ENCODE measurements at places on chromosomes 11 and 22.

- peak; percentile 82 for DNase-seq
These were observed 251.9 kb downstream of the ST3GAL4 start for GRCh38 chr11:126607374-126607773.

DNA sequence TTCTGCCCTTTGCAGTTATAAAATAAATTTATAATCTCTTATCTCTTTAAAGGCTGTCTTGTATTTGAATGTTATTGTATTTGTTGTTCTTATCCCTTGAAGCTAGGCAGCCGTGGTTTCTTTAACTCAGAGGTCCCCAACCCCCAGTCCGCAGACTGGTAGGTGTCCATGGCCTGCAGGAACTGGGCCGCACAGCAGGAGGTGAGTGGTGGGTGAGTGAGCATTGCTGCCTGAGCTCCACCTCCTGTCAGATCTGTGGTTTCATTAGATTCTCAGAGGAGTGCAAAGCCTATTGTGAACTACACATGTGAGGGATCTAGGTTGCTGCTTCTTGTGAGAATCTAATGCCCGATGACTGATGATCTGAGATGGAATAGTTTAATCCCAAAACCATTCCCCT is 380.0 kb upstream of the CCDC90B start:
- DNase-seq, result no peak

DNA sequence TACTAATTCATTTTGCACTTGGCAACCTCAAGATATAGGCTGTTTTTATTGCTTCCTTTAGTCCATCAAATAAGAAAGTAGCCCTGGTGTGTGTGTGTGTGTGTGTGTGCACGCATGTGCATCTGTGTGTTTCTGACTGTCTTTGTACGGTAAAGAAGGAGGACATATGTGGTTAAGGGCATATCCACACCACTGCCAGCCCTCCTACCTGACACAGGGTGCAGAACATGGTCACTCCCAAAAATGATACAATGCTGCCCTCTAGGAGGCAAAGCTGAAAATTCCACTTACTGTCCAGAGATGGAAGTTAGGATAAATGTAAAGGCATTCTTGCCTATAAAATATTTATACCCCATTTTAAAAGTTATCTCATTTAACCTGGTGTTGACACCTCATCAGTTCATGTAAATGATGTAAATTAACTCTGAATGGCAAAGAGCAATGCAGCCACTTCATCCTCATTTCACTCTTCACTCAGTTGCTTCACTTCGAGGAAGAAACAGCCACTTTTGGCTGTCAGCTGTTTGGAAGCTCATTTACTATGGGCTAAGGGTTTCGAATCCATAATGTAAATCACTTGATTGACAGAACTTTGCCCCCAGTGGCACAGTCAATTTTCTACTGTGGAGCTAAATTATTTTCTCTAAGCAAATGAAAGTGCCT is 83.1 kb upstream of the MTNR1B start:
- peak; percentile 75 for DNase-seq

DNA sequence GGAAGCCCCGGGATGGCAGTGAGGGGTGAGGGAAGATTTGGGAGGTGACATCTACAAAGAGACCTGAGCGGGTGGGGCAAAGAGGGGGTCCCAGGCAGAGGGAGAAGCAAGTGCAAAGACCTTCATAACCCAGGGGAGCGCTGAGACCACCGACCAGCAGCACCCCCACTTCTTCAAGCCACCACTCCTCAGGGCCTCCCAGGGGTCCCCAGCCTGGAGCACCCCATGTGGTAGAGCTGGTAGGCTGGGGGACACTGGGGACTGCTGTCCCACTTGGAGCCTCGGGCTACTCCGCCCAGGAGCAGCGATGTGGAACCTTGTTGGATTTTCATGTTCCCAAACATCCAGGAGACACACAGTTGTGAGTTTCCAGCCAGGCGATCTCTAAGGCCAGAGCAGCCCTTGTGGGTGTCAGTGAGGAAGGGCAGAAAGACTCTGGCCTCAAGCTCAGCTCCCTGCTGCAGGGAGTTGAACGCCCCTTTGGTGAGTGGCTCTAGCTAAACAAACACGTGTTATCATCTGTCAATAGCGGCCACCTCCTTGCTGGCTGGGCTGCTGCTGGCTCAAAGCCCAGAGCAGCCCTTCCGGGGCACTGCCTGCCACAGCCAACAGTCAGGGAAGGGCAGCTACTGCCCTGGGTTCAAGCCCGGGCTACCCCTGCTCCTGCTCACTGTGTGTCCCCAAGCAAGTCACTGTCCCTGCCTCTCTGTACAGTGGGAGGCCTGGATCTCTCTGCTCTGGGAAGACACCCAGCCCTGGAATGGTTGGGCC is 25.7 kb upstream of the CHKA start:
- peak; percentile 100 for DNase-seq

GRCh38 chr11:10304495-10305261 is at the start of gene ADM:
ADM (plus strand) TSS chr11:10305073; CDS start chr11:10305701, 628 bp downstream.
- peak; percentile 93 for DNase-seq

DNA sequence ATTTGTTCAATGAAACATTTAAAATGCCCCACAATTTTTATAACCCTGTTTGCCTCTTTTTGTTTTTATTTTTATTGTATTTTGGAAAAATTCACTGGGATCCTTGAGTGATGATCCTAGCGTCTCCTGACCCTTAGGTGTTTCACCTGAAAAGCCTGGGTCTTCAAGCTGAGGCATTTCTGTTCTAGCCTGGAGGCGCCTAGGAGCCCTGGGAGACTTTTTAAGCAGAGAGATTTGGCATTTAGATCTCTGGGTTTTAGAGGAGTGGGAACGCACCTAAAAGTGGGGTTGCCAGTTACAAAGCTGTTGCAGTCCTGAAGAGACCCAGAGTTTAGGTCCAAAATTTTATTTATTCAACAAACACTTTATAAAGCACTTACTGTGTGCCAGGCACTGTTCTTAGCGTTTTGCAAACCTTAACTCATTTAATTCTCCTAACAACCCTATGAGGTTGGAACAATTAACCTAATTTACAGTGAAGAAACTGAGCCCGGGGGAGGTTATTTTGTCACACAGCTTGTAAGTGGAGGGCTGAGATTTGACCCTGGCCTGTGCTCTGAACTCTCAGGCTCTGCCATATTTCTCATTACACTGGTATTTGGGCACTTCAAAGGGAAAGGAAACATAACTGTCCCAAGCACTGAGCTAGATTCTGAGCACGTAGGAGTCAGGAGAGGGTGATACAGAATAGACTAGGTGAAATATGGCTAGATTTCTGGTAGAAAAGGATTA is 834 bp upstream of the FADS1 start:
- no peak for DNase-seq

DNA sequence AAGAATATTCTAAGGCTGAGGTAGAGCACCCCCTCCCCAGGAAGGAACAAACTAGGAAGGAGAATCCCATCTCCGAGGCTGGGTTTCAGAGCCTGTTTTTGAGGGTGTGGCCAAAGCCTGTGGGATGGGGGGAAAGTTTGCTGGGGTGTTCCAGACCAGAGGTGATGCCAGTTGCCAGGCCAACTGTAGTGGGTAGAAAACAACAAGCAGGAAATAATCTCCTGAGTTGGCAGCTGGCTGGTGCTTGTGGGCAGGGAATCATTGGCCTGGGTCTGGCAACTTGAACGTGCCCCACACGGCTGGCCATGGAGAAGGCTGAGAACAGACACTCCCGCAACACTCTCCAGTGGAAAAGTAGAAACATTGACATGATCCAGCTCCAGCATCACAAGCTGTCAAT is 385.6 kb downstream of the ETS1 start:
- DNase-seq, result no peak

GRCh38 chr11:131943295-131943694 is 572.9 kb downstream of the NTM start:
- DNase-seq, result no peak

DNA sequence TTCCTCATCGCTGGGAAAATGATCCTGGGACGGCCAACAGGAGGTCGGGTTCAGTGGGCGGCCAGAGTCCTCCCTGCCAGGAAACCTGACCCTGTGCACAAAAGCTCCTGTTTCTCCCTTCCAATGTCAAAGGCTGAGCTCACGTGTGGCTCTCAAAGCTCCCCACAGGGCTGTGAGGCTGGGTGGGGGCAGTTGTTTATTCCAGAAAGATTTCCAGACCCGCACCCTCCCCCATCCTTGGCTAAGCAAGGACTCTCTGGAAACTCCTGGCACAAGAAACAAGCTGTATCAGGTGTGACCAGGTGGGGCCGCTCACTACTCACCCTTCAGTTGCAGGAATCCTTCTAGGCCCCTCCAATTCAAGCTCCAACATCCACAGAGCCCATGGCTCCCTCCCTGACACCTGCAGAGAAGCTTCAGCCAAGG is 131.9 kb downstream of the SHANK2 start:
- DNase-seq, result peak; percentile 91

DNA sequence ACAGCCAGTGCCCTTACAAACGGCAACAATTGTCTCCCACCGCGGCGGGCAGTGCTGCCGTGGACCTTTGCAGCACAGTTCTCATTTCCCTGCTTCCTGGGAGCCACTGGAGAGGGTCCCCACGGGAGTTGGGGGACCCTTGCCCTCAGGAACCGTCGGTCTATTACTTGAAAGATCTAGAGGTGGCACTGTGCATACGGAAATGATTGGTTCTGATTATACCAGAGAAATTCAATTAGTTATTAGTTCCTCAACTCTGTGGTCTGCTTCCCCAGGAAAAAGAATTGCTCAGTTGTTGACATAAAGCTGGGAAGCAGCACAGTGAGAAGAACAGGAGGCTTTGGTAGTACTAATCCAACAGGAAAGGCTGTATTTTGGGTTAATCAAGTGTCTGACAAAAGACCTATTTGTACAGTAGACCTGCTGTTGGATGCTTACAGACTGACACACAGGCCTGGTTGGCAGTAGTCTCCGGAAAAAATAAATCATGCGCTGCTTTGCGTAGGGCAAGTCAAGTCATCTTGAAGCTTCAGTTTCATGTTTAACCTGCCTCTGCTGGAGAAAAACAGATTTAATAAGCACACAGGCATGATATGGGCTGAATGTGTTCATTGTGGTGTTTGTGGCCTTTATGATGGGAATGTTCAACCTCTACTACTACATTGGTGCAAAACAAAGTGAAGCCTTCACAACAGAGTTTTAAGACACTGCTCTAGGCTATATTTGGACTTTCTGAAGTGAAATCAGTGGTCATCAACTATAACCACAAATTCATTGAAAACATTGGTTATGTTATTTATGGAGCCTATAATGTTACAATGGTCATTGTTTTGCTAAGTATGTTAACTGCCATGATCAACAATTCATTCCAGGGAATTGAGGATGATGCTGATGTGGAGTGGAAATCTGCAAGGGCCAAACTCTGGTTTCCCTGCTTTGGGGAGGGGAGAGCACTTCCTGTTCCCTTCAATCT is 54.6 kb upstream of the SC5D start:
- DNase-seq, result no peak
